ENCODE measurements at places on chromosomes 4 and X. TPM values are rescaled to one million over a fixed set of nuclear protein-coding genes. Genes with fewer than 3 reads are reported as not detected.

Gene GPRASP3
- polyA plus RNA-seq, result 7.0 TPM

Gene KIF4A
- 5.5 TPM for polyA plus RNA-seq

Gene AKAP14
- not detected for polyA plus RNA-seq

Gene GDI1
- 82.5 TPM for polyA plus RNA-seq

Gene SPATA18
- 1.9 TPM for polyA plus RNA-seq

Gene CXCL1
- polyA plus RNA-seq, result not detected

Gene NDNF
- polyA plus RNA-seq, result 6.7 TPM

Gene CLIC2
- polyA plus RNA-seq, result 3.6 TPM

Gene PHKA1
- polyA plus RNA-seq, result 3.0 TPM

Gene PRAF2
- 19.8 TPM for polyA plus RNA-seq

Gene BEX1
- 2.7 TPM for polyA plus RNA-seq

Gene PRR27
- 0.05 TPM for polyA plus RNA-seq

Gene ZAR1
- polyA plus RNA-seq, result not detected

Gene ADH7
- not detected for polyA plus RNA-seq

Gene PSAPL1
- not detected for polyA plus RNA-seq

Gene HSD17B10
- 57.1 TPM for polyA plus RNA-seq

Gene SERTM2
- polyA plus RNA-seq, result 0.28 TPM

Gene TMSB15B
- polyA plus RNA-seq, result 8.9 TPM

Gene HPGDS
- polyA plus RNA-seq, result 5.5 TPM

Gene FRAS1
- polyA plus RNA-seq, result 5.0 TPM

Gene DGKK
- polyA plus RNA-seq, result not detected

Gene SULT1B1
- polyA plus RNA-seq, result 0.61 TPM

Gene PGAM4
- polyA plus RNA-seq, result not detected

Gene DKK2
- polyA plus RNA-seq, result 15.9 TPM

Gene PHEX
- polyA plus RNA-seq, result 3.4 TPM

Gene NUDT10
- 0.87 TPM for polyA plus RNA-seq

Gene HMX1
- 0.14 TPM for polyA plus RNA-seq
